ENCODE measurements at places on chromosomes 5 and 9.

DNA sequence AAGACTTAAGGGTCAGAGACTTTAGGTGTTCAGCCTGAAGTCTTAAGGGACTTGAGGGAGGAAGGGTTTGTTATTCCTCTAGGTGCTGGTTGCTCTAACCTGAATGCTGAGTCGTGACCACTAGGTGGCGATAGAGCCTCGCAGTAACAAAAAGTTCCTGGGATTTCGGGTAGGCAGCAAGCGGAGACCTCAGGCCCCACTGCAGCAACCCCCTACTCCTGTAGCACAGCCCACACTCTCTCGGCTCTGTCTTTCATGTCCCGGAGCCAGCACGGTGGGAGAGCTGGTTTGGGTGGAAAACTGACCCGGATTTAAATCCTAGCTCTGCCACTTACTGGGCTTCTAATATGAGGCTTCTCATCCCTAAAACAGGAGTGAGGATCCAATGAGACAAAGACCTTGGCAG, 100.3 kb upstream of the PANK3 start:
- DNase-seq, result peak; percentile 82

- DNase-seq, result no peak
Observed at GRCh38 chr9:18741945-18742344, 268.0 kb downstream of the ADAMTSL1 start.

GRCh38 chr5:53569453-53569852, 9.0 kb downstream of the NDUFS4 start:
- no peak for DNase-seq

DNA sequence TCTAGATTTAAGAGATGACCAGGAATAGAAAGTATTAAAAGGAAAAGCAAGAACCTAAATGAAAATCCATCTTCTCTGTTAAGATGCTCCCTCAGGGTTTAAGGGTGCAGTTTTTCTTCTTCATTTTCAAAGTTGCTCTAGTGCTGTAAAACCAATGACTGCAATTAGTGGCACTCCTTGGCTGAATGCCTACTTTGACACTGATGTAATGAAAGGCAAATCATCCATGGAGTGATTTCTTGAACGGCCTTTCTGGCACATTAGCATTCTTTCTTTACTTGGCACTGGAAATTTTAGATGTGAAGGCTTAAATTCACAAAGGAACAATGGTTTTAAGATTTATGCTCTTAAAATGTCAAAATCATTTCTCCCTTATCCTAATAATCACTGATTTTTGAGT, 19.3 kb upstream of the ISCA1 start:
- DNase-seq, result no peak

- DNase-seq, result no peak
Observed at GRCh38 chr9:100058699-100059579, 39.9 kb downstream of the ERP44 start.

- no peak for DNase-seq
Observed at GRCh38 chr5:114419959-114420358, 58.1 kb downstream of the KCNN2 start.

DNA sequence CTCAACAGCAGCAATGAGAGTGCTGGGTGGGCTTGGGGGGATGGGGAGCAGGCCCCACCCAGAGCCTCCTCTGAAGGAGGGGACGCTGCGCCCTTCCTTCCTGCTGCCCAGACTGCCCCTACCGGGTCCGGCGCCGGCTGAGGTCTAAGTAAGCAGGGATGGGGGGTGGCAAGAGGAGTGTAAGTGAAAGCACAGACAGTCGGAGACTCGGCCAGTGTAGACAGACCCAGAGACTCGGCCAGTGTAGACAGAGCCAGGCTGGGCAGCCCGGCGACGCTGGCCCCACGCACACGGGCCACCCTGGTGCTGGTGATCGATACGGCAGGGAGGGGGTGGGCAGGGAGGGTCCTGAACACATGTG, 7.4 kb upstream of the ENTPD8 start:
- DNase-seq, result no peak

DNA sequence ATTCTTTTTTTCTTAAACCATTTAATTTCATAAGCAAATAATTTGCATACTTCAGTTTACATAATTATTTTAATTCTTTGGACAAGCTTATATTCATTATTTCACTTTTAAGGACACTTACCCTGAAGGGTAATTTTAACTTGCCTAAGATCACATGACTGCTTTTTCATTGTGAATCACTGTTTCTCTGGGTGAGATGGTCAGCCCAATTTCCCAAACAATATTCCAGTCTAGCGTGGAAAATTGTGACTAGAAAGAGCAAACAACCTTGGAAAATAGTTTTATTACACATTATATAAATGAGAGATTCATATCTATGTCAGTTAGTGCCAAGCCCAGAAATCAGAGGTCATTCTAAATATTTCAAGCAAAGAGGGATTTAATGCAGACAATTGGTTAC, 21.4 kb upstream of the JAKMIP2 start:
- DNase-seq, result no peak

- DNase-seq, result no peak
Observed at GRCh38 chr9:100590481-100590880, 12.6 kb downstream of the CAVIN4 start.

DNA sequence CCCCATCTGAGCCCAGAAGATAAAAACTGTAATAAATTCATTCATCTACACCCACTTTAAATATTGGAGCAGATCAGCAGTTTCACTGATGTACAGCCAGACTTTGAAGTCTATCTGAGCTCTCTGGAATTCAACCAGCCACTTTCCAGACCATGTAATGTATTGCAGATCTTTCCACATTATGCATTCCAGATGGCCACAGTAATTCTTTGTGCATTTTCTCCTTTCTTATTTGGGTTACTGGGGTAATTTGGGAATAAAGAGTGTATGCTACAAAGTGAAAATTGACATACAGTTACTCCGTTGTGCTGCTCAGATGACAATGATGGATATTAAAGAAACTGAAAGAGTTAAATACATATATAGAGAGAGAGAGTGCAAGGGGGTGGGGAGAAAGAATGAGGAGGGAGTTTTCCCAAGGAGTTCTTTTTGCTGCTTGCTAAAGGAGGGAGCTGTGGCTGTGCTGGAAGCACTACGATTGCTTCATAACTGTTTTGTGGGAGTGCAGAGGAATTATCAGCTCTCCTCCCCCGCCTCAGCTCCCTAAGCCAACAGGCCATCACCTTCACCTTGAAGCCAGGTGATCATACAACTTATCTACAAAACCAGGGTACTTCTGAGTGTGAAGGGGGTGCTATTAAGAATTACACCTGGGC, 152.8 kb downstream of the GAS1 start:
- DNase-seq, result no peak

DNA sequence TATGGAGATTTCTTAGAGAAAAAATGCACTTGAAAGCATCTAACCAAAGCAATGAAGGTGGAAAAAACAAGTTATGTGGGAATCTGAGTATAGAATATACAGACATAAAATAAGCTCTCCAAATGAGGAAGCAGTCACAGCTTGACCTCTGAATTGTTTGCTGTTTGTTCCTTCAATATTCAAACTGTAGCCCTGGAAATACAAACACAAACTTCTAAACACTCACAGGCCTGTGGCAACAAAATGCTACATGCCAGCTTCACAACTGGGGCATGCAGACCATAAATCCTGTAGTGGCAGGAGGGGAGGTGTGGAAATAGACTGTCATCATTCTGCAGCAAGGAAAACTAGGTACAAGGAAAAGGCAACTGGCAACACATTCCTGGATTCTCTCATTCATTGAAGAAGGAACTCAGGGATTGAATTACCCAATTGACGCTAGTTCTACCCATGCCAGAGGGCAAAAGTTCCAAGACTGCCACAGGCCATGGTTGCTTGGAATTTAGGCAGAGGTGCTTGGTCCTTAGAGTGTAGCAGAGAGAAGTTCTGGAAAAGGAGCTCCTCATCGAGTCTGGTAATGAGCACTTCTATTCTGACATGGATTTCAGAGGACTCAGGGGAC, 349.6 kb downstream of the PDE4D start:
- DNase-seq, result no peak

- DNase-seq, result no peak
Observed at GRCh38 chr9:101427957-101428655, 7.5 kb downstream of the ALDOB start.

- no peak for DNase-seq
Observed at GRCh38 chr9:107546859-107547258, 57.3 kb upstream of the KLF4 start.

DNA sequence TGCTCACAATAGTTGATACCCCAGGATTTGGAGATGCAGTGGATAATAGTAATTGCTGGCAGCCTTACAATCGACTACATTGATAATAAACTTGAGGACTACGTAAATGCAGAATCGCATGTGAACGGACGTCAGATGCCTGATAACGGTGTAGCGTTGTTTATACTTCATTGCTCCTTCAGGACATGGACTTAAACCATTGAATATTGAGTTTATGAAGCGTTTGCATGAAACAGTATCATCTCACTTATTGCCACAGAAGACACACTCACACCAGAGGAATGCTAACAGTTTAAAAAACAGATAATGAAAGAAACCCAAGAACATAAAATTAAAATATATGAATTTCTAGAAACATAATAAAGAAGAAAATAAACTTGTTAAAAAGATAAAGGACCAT, 101.6 kb downstream of the GABBR2 start:
- DNase-seq, result no peak

DNA sequence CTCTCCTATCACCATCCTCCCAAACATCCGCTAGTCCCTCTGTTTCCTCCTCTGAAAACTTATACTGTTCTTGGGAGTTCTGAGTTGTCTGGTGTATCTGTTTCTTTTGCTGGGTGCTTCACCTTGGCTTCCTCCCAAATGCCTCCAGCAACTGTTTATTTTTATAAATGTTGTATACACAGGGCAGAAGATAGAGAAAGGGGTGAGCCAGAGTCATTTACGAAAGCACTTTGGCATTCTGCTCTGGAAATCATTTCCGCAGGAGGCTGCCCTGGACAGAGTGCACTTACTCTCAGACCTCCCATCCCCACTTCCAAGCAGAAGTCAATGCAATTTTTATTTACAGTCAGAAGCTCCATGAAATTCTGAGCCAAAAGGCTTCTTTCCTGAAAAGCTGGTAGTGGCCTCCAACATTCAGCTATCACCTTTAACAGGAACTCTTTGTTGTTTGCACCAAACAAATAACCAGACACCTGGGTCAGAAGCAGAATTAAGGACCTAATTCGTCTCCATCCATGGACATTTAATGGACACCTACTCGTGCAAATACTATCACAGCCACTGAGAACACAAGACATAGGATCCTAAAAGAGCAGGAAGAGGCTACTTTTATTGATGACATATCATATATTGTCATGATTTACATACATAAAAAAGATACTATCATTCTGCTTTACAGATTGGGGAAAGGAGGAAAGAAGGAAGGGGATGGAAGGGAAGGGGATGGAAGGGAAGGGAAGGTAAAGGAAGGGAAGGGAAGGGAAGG, 229.5 kb upstream of the PAPPA start:
- DNase-seq, result no peak

- DNase-seq, result no peak
Observed at GRCh38 chr5:133222979-133223378, 171.2 kb downstream of the HSPA4 start.

DNA sequence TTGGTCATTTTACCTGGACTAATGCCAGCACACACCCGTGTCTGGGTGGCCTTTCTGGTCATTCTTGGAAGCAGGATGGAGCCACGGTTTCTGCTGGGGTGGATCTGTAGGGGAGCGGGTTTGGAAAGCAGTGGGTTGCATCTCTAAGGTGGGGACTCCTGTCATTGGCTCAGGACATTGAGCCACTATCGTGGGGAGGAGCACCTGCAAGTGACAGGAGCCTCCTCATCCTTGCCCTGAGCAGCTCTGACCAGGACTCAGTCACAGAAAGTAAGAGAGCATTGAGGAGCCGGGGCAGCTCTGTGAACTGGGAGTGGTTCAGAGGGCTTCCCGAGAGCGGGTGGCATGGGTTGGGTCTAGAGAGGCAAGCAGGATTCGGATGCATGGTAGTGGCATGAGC, 3.7 kb downstream of the B4GALT7 start:
- no peak for DNase-seq

- no peak for DNase-seq
Observed at GRCh38 chr9:111442360-111443027, 41.7 kb downstream of the ECPAS start.

DNA sequence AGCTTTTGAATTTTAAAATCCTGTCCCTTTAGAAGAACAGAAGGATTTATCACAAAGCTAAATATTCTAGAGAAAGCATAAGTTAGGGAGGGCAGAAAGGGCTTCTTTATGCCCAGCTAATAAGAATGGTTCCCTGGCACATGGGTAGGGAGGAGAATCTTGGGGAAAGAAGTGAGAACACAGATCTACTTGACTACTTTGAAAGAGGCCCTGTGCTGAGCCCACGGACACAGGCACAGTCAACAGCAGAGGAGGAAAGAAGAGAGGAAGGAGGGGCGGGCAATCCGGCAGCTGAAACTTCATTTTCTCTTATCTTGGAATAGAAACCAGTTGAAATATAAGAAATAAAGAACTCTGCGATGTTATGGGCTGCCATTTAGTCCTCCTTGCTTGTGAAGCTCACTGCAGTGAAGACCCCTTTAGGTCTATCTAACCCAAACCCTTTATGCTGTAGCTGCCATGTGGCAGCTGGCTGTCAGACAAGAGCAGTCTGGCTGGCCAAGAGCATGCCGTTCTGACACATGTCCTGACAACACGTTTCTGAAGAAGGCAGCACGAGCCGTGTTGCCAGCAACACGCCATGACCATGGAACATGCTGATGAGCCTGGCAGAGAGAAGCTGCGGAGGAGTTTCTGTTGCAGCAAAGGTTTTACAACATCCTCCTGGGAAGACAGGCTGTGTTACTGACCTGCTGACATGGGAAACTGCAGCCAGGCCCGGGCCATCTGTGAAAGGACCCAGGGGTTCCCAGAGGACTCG, 34.2 kb downstream of the ABLIM3 start:
- no peak for DNase-seq

DNA sequence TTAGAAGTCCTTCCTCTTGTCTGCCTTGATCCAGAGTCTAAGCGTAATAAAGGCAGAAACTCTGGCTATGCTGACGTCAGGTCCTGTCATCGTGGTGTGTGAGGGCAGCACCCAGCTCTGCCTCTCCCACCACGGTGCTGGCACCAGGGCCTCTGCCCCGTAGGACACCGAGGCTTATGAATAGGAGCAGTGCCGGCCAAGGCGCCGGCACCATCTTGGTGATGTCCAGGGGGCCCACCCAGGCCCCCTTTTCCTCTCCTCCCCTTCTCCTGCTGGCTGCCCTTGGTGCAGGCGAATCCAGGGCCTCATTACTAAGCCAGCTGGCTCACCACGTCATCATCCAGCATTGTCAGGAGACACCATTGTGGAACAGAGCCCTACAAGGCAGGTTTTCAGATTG, 252.3 kb downstream of the FANCC start:
- DNase-seq, result no peak

DNA sequence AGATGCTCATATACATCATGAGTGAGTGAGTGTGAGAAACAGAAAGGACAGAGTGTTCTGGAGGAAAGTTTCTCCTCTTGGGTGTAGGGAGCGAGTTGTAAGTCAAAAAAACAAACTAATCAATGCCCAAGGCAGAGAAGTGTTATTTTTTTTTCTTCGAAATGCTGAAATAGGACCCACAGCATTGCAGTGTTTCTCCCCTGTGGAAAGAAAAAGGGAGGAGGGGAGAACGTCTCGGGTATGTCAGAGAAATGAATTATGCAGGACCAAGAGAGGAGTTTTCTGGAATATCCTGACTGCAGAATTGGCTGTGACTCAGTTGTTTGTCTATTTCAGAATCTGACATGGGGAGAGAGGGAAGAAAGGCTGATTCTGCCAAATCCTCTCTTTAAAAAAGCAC, 337.9 kb upstream of the RFX3 start:
- no peak for DNase-seq

GRCh38 chr5:153896701-153897100, 142.0 kb downstream of the FAM114A2 start:
- DNase-seq, result no peak

All from hematopoietic multipotent progenitor cell treated with erythropoietin and hydrocortisone succinate and interleukin-3 and kit ligand, for 17 days (in vitro differentiated cells).